ENCODE measurements at places on chromosomes 3 and 15.

GRCh38 chr15:73081321-73081958, 29.2 kb downstream of the NEO1 start:
- no peak for DNase-seq

GRCh38 chr3:160851629-160852210, 95.7 kb downstream of the PPM1L start:
- DNase-seq: no peak

DNA sequence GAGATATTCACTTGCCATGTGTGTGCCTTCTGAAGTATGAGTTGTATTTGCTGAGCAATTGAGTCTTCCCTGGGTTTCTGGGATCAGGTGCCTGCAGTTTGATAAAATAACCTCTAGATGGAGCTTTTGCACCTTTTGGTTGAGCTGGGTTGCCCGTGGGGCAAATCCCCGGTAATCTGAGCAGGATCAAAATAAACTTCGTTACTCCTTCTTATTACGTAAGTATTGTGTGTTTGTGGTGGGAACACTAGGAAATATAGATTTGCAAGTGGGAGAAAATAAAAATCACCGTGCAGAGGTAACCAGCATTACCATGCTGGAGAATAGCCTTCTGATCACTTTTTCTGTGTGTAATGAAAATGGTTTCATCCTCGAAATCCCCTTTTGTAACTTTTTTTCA, 277.4 kb upstream of the NR2E3 start:
- DNase-seq: no peak

- DNase-seq: no peak
These were observed 291.3 kb downstream of the TLE3 start for GRCh38 chr15:69806287-69806915.

Data from stimulated activated CD8-positive, alpha-beta memory T cell treated with anti-CD3 and anti-CD28 coated beads, Interleukin-15, amount 100 ng/mL, for 24 hours (primary cell).